Fibroblast of skin of back (primary cell): ENCODE measurements at places on chromosomes 11 and 22.

GRCh38 chr11:28471537-28471936 lies 363.3 kb downstream of the METTL15 start:
- no peak for DNase-seq

DNA sequence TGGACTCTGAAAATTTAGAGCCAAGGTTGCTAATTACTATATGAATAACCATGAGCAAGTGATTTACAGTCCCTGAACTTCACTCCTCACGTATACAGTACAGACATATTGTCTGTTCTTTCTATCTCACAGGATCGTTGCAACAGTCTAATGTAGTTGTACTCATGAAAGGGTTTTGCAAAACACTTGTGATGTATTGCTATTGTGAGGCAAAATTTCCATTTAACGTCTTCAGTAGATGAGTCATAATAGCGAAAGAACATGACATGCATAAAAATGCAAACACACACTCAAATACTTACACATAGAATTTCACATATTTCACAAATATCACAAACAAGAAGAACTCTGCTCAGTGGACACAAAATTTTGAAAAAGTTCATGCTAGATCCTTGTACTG lies 134.6 kb upstream of the TRPC6 start:
- DNase-seq: peak; percentile 16

DNA sequence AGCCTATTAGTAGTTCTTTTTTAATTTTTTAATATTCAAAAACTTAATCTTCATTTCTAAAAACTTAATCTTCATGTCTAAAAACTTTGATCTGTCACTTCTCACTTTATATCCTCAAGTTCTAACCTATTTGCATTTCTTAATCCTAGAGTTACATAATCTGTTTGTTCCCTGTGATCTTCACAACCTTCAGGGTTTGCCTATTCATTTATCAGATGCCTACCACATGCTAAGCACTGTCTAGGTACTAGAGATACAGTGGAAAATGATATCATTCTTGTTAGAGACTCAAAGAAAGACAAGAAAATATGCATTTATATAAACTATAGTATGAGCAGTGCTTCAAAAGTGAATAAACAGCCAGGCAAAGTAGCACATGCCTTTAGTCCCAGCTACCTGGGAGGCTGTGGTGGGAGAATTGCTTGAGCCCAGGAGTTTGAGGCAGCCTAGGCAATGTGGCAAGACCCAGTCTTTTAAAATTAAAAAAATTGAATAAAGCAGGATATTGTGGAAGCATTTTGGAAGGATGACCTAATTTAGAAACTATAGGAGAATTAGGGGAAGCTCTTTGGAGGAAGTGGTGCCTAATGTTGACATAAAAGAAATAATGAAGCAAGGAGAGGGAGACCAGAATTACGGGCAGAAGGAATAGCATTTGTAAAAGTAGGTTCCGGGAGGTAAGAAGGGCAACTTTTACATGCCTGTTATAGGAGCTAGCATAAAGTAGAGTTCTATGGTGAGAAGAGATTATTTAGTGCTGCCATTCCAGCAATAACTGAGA lies 54.4 kb upstream of the GRK2 start:
- DNase-seq: no peak

- DNase-seq: no peak
Measured at GRCh38 chr11:12174128-12174476, 63.7 kb downstream of the MICAL2 start.

DNA sequence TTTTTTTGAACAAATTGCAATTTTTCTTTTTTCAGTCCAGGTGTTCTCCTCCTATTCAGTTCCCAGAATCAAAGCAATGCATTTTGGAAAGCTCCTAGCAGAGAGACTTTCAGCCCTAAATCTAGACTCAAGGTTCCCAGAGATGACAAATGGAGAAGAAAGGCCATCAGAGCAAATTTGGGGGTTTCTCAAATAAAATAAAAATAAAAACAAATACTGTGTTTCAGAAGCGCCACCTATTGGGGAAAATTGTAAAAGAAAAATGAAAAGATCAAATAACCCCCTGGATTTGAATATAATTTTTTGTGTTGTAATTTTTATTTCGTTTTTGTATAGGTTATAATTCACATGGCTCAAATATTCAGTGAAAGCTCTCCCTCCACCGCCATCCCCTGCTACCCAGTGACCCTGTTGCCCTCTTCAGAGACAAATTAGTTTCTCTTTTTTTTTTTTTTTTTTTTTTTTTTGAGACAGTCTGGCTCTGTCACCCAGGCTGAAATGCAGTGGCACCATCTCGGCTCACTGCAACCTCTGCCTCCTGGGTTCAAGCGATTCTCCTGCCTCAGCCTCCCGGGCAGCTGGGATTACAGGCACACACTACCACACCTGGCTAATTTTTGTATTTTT lies 6.2 kb upstream of the UBE4A start:
- DNase-seq: peak; percentile 24

DNA sequence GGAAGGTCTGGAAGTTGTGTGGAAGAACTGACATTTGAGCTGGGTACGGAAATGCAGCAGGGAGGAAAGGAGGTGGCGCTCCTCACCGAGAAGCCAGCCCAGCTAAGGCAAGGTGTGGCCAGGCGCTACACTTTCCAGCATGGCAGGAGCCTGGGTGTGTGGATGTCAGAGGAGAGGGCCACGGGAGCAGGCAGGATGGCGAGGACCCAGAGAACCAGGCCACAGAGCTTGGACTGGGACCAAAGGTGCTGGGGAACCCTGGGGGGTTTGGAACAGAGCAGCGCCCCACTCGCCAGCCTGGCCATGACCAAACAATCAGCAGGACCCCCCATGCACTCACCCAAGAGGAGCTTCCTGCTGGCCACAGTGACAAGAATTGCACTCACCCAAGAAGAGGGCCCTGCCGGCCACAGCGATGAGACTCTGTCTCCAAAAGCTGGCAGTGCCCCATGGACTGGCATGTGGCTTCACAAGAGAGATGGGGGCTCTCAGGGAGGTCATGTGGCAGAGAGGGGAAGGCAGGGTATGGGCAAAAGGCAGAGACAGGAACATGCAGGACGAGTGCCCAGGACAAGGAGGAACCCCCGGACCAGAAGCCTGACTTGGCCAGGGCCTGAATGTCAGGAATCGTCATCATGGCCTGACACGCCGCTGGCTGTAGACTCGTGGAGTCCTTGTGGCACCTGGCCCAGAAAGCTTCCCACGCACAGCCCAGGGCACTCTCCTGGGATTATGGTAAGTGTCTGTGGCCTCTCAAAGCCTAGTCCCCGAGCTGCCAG lies 45.4 kb downstream of the IGF2 start:
- DNase-seq: no peak

DNA sequence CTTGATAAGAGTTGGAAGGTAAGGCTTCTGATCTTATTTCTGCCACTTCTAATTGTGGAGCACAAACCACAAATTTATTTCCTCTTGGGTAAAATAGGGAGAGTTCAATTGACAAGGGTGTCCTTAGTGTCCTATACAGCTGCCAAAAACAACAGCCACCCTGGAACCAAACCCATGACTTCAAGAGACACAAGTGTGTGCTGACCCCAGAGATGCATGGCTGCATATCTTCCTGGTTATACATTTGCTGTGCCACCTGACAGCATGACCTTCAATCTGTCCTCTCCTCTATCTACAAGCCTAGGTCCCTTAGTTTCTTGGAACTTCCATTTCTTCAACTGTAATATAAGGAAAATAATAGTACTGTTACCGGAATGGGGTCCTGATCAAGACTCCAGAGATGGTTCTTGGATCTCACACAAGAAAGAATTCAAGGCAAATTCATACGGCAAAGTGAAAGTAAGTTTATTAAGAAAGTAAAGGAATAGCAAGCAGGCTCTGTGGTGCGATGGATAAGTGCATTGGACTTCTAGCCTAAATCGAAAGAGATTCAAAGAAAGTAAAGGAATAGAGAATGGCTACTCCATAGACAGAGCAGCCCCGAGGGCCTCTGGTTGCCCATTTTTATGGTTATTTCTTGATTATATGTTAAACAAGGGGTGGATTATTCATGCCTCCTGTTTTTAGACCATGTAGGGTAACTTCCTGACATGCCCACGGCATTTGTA lies 15.5 kb upstream of the TMEM123 start:
- DNase-seq: no peak

GRCh38 chr22:43110927-43111623 lies 525 bp downstream of the BIK start:
- no peak for DNase-seq

DNA sequence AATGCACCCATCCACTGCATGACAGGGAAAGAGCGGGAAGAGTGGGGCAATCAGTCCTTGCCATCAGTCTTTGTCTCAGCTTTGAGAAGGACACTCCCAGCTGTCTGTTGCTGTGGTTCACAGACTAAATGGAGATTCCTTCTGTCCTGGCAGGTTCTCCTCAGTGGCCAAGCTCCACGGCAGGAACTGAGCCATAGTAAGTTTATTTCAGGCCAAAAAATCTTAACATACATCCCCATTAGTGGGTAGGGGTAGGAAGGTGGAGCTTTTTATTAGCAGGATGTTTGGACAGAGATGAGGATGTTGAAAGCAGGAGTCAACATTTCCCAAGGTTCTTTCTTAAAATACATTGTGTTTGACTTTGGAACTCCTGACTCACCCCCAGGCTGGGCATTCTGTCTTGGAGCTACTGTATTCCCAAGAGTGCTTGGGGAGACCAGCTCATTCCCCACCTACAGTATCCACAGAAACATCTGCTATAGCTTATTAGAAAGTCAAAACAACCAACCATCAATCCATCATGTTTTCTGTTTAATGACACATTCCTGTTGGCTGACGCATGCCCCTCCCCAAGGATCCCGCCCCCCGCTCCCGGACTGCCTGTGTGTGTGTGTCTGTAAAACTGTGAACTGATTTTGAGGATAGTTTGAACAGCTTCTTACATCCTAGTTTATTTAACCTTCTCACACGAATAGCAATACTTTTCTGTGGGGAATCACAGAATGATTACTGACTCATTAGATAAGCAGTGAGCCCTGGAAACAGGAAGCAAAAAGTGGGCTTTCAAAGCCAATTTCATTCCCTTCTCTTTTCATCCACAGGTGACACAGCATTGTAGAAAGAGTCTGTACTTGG lies 109.5 kb downstream of the CCDC81 start:
- peak; percentile 100 for DNase-seq

- DNase-seq: no peak
Measured at GRCh38 chr11:76717816-76718215, 47.3 kb upstream of the LRRC32 start.

DNA sequence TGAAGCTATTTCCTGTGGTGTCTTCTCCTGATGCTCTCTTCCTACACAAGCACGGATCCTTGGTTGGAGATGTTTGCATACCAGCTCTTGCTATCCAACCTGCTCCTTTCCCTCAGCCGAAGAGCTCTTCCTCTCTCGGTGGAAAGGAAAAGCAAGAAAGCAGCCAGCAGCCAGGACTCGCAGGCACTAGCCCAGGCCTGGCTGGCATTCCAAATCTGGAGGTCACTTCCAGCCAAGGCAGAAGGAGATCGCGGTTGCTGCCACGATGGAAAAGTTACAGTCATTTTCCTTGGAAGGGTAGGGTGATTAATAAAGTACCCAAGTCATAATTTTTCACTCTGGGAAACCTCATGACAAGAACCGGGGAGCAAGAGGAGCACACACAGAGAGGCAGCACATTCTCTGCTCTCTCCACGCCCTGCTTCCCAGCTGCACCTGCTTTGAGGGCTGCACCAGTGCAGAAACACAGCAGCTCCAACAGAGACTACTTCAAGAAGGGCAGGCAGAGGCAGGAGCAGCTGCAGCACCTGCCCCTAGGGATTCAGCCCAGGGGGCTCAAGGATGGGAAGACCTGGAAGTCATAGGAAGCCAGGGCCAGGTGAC lies 399.3 kb downstream of the CADM1 start:
- DNase-seq: no peak

GRCh38 chr22:33451866-33452469 lies 393.8 kb upstream of the SYN3 start:
- DNase-seq: peak; percentile 16

DNA sequence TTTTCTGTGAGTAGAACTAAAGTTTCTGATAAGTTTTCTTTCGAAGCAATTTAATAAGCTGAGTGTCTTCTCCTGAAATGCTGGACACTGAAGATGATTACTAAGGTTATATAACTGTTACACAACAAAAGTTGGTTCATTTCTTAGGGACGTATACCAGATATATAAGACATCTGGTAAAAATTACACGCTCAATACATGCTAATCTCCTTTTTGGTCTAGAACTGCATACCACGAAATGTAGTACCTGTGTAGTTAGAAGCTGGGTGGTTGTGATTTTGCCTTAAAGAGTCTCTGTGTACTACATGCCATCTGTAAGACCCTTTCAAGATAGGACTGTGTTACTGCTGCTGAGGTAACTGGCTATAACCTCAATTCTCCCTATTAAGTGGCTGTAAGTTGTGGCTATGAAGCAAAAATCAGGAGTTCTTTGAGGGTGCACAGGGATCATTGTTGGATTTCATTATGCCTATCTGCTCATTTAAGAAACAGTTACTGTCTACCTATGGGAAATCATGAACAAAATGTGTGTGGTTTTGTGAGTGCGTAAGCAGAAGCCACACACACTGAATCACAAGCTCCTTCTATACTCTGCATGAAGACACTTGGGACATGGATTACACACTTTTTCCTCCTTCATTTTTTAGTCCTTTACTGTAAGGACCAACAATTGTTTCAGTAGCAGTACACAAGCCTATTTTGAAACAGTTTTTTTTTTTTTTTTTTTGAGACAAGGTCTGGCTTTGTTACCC lies 195.9 kb downstream of the SWAP70 start:
- DNase-seq: peak; percentile 75

DNA sequence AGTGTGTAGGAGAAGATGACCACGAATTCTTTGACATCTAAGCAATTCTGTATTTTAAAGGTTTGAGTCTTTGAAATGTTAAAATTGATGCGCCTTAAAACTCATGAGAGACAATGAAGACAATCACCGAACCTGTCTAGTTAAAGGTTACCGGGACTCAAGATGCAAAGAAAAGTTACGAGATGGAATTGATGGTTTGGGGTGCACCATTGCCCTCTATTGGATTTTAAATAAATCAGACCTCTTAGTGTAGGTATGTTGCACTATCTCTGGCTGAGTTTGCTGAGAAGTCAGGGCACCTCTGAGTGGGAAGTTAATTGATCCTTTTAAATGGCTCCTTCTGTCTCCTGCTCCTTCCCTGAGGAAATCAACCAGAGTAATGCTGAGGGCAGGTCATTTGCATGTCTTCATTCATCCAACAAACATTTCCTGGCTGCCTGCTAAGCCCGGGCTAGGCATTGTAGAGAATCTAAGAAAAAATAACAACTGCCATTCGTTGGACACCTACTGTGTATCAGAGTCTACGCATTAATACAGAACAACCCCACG lies 19.4 kb upstream of the TMA7B start:
- DNase-seq: no peak

DNA sequence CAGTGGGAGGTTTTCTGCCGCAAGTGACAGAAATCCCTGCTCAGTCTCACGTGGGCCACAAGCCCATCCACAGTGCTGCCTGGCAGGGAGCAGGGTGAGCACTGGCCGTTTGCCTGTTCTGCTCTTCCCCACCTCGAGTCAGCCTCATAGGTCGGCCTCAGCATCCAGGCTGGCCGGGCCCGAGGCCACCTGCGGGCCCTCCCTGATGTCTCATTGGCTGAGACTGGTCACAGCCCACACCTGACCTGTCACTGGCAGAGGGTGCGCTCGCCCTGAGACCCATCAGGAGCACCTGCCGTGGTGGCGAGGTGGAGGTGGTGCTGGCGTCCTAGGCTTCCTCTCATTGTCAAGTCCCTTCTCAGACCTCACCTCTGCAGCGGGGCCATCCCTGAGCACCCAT lies 72.1 kb downstream of the ELFN2 start:
- DNase-seq: no peak
